ENCODE measurements at places on chromosomes 2 and 18.

DNA sequence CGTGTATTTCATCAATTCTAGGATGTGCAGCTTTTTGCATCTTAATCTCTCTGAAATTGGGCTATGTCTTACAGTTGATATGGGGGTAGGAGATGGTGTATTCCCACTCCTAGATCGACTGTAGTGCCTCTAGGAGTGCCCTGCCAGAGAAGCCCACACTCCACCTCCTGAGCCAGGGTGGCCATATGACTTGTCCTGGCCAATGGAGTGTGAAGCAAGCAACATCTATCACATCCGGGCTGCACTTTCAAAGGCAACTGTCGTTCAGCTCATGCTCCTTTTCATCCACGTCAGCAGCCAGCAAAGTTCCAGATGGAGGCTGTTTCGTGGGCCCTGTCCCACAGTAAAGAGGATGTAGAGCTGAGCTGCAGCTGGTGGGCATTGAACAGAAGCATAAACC is 149.4 kb upstream of the SLC1A4 start:
- DNase-seq = no peak

- DNase-seq = no peak
Measured at GRCh38 chr2:1501038-1501851, 88.0 kb downstream of the TPO start.

DNA sequence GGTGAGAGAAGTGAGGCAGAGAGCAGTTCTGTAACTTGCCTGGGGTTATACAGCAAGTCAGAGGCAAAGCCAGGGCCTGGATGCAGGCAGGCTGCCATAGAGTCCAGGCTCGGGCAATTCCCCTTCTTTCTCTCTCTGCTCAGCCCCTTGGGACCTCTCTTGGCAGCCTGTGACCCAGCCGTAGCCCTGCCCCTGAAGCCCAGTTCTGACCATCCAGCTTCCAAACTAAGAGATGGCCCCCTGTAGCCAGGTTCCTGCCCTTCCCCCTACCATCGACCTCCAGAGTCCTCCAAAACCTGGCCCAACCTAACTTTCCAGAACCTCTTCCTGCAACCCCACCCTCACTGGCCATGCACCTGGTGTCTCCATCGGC is 201.2 kb downstream of the CTIF start:
- DNase-seq = no peak

DNA sequence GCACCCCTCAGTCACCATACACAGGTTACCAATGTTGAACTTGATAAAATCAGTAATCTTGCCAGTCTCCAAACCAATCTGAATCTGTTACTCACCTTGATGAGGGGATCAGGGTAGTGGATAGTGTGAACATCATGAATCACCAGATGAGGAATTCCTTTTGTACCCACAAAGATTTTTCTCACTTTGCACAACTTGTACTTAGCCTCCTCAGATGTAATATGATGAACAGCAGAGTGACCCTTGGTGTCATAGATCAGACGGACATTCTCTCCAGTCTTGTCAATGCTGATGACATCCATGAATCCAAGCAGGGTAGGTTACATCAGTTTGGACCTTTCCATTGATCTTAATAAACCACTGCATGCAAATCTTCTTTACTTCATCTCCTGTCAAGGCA is 54.7 kb downstream of the MDH1 start:
- DNase-seq = no peak

DNA sequence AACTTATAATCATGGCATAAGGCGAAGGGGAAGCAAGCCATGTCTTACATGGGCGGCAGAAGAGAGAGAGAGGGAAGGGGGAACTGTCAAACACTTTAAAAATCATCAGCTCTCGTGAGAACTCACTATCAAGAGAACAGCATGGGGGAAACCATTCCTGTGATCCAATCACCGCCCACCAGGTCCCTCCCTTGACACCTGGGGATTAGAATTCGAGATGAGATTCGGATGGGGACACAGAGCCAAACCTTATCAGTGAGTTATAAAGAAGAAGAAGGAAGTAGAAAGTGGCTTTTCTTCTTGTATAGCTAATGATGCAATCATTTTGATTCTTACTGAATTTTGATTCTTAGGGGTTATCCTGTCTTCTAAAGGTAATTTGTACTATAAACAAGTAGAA is 51.4 kb downstream of the SMCHD1 start:
- no peak for DNase-seq

DNA sequence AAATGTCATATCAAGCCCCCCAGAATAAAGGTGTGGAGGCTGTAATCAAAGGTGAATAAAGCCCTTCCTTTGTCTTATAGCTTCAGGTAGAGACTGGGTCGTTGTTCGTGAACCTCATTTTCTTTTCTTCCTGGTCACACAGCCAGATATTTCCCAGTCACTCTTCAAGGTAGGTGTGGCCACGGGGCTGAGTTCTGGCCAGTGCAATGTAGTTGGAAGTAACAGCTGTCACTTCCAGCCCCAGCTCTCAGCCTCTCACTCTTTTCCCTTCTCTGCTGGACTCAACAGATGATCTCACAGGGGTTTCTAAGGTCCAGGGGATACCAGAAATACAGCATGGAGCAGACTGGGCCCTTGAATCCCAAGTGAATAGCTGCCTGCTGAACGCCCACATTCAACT is 15.8 kb upstream of the TRPM8 start:
- DNase-seq = no peak

DNA sequence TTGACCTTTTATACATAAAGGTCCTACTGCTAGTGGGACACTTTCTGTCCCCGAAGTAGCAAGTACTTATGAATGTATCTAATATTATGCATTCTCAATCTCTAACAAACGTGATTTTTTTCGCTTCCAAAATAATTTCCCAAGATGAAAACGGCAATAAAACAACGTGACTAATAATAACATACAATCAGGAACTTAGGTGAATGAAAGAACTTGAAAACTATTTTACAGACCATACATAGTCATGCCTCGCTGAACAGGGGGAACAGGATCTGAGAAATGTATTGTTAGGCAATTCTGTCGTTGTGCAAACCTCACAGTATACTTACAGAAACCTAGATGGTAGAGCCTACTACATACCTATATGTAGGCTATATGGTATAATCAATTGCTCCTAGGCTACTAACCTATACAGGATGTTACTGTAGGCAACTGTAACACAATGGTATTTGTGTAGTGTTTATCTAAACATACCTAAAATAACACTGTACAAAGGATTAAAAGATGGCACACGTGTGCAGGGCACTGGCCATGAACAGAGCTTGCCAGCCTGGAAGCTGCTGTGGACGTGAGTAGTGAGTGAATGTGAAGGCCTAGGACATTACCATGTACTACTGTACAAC is 2.5 kb downstream of the RTN4 start:
- DNase-seq = peak; percentile 71

DNA sequence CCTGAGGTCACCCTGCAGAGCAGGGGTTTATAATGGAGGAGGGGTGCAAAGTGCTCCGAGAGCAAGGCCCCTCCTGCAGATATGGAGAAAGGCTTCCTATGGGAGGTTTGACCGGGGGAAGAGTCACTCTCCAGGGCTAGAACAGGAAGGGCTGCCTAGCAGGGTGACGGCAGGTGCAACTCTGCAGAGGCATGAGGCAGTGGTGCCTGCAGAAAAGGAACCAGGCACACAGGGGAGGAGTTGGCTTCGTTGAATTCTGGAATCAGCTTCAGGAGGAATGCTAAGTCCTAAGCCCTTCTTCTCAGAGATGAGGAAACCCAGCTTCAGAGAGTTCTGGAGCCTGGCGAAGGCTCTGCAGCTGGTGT is 17.5 kb upstream of the HPCAL1 start:
- DNase-seq = no peak

GRCh38 chr2:222656526-222657446 is 894 bp upstream of the FARSB start:
- no peak for DNase-seq

DNA sequence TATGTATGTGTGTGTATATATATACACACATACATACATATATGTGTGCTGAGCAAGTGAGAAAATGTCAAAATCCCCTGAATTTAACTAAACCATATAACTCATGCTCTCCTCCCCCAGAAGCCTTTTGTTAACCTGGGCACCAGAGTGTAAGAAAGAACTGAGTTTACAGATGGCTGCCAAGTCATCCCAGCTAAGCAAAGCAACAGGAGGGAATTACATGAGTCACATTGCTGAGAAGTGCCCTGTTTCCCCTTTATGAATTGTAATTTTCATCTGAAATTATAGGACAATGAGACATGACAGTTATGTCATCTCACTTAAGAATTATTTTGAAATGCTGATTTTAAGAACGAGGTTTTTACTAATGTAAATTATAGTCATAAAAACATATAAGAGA is 29.9 kb downstream of the SCN7A start:
- peak; percentile 24 for DNase-seq

GRCh38 chr2:69026026-69026425 is 13.0 kb downstream of the ANTXR1 start:
- DNase-seq = peak; percentile 54

GRCh38 chr2:64228918-64229317 is 84.7 kb upstream of the PELI1 start:
- no peak for DNase-seq

GRCh38 chr2:101689114-101689825 is 8.2 kb upstream of the MAP4K4 start:
- peak; percentile 34 for DNase-seq

GRCh38 chr2:156401861-156402260 is 34.3 kb upstream of the GPD2 start:
- DNase-seq = no peak

- no peak for DNase-seq
Measured at GRCh38 chr2:111676291-111676822, 207.6 kb downstream of the ANAPC1 start.

- no peak for DNase-seq
Measured at GRCh38 chr2:173195100-173195499, 119.5 kb downstream of the MAP3K20 start.

GRCh38 chr2:194103941-194104659 is 1552.9 kb upstream of the SLC39A10 start:
- peak; percentile 25 for DNase-seq

GRCh38 chr2:202034249-202035088 is 814 bp downstream of the FZD7 start:
- peak; percentile 23 for DNase-seq

GRCh38 chr2:232133078-232133477 is 171.6 kb downstream of the DIS3L2 start:
- DNase-seq = no peak

DNA sequence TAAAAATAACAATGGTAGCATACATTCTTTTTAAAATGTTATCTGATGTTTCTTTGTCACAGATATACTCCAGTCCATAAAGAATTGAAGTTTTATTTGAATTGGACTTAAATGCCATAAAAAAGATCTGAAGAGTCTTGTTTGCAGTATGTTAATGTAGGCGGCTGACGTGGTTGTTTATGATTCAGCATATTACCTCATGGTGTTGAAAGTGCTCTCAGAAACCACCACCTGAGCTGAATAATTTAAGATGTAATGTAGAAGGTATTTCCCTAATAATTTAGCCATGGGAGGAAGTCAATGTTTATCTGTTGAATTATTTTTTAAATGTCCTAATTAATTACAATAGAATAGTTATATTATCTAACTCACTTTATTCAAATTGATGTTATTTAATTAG is 58.6 kb upstream of the CHN1 start:
- no peak for DNase-seq

GRCh38 chr2:134315471-134315870 is 61.6 kb downstream of the MGAT5 start:
- no peak for DNase-seq

DNA sequence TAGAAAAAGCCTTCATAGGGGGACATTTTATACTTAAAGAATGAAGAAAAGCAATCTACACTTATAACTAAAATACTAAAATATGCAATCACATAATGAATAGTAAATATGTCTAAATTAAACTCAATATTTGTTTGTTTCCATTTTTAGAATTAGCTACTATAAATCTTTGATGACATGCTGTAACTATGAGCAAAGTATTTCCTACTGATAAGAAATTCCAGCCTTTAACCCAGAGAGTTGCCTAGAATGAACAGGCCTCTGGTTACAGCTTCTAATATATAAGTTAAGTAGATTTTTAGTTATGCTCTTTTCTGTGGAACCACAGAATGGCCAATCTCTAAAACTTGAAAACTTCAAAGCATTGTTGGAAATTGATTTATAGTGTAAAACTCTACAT is 1465.6 kb upstream of the ZEB2 start:
- no peak for DNase-seq

DNA sequence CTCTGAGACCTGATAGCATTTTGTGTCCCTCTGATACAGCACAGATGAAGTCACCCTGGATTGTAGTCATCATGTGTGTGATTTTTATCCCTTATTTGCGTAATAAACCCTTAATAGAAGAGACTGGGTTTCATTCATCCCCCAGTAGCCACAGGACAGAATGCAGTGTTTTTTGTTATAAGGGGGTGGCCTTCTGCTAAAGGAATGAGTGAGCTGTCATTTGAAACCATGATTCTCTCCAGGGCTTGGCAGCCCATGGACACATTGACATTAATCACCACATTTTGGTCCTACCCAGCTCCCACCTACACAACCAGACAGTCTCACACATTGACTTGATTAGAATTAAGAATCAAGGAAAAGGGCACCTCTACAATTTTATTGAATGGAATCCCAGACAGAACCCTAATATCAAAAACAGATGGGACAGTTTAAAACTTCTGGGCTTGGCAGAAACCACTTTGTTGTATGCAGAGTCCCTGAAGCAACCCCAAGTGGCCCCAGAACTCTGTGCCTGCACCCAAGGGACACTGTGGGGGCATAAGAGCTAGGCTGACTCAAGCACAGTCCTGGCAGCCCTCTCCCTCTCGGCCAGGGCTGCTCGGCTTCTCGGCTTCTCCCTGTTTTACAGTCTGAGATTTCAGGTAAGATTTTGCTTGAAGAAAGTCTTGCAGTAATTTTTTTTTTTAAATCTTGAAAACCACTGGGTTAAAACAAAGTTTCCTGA is 254.0 kb upstream of the SLC14A2 start:
- DNase-seq = no peak

GRCh38 chr2:149902081-149902480 is 314.5 kb upstream of the MMADHC start:
- DNase-seq = no peak

DNA sequence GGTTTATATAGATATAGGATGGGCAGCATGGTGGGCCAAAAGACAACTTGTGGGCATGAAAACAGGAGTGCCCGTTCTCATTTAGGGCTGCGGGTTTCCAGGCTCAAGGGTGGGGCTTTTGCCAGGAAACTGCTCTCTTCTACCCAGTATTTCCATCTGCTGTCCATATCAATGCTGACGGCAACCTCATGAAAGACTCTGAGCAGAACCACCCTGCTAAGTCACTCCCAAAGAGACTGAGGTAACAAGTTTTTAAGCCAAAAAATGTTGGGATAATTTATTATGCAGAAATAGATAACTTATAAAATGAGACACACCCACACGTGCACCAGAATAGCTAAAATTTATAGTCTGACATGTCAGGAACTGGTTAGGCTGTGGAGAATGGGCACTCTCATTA is 36.1 kb upstream of the MPPE1 start:
- DNase-seq = no peak

Measured in inflammatory macrophage treated with lipopolysaccharide for 1 hour (primary cell).